ENCODE measurements at places on chromosomes 12 and 14.

GRCh38 chr14:59305836-59306555, 117.5 kb downstream of the DAAM1 start:
- DNase-seq, result no peak

DNA sequence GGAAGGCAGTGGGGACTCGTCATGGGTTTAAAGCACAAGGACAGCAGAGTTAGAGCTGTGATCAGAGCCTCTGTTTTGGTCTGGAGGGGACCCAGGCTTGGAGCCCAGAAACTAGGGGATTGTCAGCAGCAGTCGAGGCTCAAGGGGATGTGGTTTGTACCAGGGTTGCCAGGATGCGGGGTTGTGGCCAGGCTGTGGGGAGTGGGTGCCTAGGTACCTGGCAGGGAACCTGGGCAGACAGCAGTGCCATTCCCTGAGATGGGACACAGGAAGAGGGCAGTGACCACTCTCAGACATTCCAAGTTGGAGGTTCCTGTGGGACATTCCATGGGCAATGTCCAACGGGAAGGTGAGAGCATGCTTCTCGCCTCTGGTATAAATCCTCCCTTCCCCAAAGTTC, 222.3 kb downstream of the SLC41A2 start:
- DNase-seq, result no peak

DNA sequence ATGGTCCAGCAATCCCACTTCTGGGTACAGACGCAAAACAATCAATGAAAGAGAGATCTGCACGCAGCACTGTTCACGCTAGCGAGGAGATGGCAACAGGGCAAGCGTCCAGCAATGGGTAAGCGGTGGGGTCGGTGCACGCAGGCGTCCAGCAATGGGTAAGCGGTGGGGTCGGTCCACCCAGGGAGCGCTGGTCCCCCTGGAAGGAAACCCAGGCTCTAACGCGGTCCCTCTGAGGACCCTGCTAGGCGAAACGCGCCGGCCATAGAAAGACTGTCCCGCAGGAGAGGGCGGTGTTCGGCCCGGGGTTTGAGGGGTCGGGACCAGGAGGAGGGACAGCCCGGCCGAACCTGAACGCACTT, 618 bp upstream of the PGAM5 start:
- DNase-seq, result no peak

GRCh38 chr12:10131111-10131690, 1.2 kb upstream of the CLEC7A start:
- DNase-seq, result no peak

DNA sequence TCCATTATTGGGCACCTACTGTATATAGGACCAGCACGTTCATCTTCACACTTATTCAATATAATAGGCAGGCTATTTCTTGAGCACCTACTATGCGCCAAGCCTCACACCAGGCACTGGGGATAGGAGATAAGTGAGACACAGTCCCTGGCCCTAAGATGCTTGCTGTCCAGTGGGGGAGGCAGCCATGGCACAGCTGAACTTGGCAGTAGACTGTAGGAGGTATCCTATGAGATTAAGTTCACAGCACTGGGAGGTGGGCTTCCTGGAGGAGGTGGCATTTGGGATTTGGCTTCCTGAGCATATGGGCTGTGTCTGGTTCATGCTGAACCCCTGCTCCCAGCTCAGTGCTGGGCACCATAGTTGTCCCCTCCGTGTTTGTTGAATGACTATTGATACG, 65.1 kb downstream of the MVK start:
- DNase-seq, result no peak

GRCh38 chr12:71967211-71967610, 28.6 kb downstream of the TPH2 start:
- DNase-seq, result no peak

GRCh38 chr12:105357162-105357691, 26.7 kb downstream of the C12orf75 start:
- DNase-seq, result peak; percentile 50

DNA sequence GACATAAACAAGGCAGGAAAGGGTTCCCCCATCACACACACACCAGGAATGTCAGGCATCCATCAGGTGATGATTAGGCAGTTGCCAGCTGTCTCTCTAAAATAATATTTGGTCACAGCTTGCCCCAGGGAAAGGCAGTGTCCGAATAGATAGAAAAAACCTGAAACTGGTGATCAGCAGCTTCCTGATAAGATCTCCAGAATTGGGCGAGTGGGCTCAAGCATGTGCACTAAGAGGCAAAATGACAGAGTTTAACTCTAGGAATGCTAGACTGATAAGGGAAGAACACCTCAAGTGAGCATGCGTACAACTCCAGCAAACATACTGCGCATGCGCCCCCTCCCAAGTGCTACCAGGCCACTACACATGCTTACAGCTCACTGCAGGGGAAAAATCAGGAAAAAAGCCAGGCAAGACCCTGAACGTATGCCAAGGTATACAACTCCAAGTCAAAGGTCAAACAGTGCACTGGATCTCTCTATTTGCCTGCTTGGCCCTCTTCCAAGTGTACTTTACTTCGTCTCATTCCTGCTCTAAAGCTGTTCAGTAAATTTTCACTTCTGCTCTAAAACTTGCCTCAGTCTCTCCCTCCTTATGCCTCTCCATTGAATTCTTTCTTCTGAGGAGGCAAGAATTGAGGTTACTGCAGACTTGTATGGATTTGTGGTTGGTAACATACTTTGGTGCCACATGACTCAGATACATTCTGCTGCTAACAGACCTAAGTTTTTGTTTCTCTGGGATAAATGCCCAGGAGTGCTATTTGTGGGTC, 73.5 kb upstream of the VASH1 start:
- DNase-seq, result no peak

DNA sequence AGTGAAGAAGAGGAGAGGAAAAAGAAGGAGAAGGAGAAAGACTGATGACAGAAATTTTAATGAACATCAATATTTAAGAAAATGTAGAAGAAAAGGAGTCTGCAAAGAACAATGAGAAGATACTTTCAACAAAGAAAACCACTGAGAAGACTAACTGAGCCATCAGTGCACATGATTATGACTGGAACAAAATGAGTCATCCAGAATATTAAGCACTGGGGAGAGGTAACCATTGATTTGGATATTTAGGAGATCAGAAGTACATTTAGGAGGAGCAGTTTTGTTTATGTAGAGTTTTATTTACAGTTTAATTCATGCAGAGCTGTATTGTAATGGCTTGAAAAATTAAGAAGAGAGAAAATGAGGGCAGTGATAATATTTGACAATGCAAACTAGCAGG, 159.1 kb downstream of the C12orf50 start:
- DNase-seq, result no peak

- no peak for DNase-seq
Observed at GRCh38 chr14:68401855-68402254, 391.0 kb downstream of the ZFP36L1 start.

- no peak for DNase-seq
Observed at GRCh38 chr14:103625356-103626095, 3.5 kb upstream of the KLC1 start.

DNA sequence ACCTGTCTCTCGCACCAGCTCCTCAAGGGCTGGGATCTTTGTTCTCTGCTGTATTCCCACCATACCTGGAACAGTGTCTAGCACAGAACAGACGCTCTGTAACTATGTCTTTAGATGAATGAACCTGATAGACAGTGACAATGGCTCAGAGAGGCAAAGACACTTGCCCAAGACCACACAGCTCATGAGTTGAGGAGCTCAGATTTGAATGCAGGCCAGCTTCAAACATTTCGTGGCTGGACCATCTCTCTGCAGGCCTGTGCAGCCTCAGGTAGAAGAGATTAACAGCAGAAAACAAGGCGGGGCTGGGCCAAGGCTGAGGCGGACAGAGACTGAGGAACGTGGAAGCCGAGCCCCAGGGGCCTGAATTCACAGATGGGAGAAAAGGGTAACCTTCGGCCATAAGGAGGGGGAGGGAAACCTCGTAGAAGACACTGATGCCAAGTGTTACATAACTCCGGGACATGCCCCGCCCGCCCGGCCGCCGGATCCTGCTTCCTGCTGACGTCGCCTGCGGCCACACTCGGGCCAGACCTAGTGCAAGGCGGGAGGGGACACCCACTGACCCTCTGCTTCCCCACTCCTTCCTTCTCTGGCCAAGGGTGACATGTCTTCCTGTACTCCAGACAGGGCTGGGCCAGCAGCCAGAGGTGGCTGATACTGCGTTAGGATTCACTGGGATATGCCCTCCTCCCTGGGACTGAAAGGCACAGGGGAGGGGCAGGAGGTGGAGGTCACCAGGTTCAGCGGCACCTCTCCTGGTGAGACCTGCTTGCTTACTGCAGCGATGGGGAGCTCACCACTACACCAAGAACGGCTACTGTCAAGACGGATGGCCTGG, 86.8 kb downstream of the RFLNA start:
- DNase-seq, result no peak

DNA sequence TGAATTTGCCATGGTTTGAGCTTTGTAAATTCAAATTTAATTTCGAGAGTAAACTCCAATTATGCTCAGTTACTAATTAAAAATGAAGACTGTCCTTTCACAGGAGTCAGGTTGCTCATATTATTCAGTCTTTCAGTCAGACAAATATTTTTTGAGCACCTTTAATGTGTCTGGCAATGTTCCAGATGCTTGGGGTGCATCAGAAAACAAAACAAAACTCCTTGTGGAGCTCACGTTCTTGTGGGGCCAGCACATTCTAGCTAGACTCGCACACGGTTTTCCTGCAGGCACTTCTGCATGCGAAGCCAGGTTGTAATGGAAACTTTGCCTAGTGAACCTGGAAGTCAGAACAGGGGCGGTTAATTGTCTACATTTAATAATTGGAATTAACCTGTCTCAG, 64.0 kb upstream of the ATF1 start:
- DNase-seq, result no peak

DNA sequence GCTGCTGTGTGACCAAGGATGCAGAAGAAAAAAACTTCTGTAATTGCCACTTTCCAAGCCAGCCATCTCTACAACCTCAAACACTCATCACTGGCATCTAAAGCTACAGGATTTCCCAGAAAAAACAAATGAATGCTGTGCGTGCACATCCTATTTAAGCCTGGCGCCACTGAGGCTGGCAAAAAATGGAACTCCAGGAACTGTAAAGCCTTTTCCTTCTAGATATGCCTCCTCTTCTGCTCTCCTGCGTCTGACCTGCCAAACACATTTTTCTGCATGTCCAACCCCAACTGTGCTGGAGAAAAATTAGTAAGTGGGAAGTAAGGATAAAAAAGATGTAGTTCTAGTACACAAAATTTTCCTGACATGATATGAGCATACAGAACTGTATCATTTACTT, 184.9 kb downstream of the ITPR2 start:
- DNase-seq, result no peak

DNA sequence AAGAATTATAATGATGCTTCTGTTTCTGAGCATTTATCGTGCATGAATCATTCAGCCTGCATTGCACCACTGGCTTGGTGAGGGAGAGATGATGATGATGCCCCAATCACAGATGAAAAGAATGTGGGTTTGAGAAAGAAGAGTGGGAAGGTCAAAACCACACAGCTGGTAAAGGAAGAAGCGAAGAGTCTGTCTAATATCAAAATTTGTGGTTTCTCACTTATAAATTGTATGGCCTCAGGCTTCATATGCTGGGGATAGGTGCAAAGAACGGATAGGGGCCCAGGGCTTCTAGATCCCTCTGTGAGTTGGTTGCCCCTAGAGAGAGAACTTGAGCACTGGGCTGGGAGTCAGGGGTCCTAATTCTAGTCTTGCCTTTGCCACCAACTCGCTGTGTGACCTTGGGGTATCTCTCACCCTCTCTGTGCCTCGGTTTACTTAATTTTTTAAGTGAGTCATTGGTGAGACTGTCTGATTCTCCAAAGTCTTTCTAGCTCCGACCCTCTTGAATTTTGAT, 2.2 kb downstream of the OASL start:
- DNase-seq, result peak; percentile 54

GRCh38 chr14:51071857-51072256, 23.0 kb downstream of the TRIM9 start:
- no peak for DNase-seq

- DNase-seq, result no peak
Observed at GRCh38 chr12:119114294-119114693, 64.4 kb upstream of the HSPB8 start.

- DNase-seq, result no peak
Observed at GRCh38 chr12:108822497-108823205, 34.7 kb downstream of the SSH1 start.

DNA sequence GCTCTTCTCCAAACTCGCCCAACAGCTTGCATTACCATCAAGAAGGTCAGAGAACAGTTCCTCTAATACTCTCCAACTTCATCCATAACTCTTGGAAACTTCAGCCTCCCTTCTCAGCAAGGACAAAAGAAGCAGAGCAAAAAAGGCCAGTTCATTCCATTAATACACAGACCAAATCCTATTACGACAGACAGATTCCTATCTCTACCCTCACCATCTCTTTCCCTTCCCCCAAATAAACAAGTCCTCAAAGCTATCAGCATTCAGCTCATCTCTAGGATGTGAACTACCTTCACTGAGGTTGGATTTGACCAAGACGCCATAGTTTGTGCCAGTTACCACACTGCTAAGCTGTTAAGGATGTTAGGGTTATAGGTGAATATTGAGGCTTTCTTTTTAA, 25.2 kb downstream of the SINHCAF start:
- no peak for DNase-seq

DNA sequence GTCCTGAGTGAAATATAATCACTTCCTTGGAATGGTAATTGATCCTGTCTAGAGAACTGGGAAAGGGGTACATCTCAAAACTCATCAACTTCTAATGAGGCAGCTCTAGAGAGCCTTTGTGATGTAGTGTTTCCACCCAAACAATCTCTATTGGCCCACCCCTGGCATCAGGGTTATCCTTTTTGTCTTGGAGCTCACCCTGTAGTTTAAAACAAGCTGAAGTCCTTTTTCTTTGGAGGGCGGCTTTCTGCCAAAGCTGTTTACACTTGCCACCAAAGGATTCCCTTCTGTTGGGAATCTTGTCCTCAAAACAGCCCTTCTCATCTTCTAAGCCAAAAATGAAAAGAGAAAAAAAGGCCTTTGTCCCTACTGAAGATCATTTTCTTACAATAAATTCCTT, 60.6 kb upstream of the GTF2A1 start:
- DNase-seq, result no peak

GRCh38 chr12:130615861-130616345, 100.2 kb downstream of the RIMBP2 start:
- DNase-seq, result no peak

DNA sequence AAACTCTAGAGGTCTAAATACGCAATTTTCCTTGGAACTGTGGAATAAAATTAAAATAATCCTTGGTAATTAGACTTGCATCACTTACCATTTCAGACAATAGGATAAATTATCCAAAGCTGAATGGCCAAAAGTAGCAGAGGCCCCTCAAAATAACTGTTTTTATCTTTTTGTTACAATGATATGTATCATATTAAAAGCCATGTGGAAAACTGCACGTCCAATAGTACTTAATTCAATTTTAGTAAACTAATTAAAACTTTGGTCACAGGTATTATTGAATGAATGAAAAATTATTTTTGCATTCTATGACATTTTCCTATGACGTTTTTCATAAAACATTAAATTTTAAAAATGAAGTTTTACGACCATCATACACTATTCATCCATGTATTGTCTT, 98.5 kb downstream of the CDK17 start:
- DNase-seq, result no peak

Data from RCC 7860 (cell line).